Activated T-helper 1 cell treated with anti-CD3 and anti-CD28 coated beads, Interleukin-12 subunit alpha, Interleukin-12 subunit beta, Interleukin-2, Interleukin-4 antibody, amounts not matched to agents 30 ng/mL and 10 ng/mL and 1 ng/mL, durations not matched to agents 14 hours and 24 hours and 36 hours (primary cell): ENCODE measurements at places on chromosomes 1 and 21. TPM values are rescaled to one million over a fixed set of nuclear protein-coding genes. Genes with fewer than 3 reads are reported as not detected.

DNA sequence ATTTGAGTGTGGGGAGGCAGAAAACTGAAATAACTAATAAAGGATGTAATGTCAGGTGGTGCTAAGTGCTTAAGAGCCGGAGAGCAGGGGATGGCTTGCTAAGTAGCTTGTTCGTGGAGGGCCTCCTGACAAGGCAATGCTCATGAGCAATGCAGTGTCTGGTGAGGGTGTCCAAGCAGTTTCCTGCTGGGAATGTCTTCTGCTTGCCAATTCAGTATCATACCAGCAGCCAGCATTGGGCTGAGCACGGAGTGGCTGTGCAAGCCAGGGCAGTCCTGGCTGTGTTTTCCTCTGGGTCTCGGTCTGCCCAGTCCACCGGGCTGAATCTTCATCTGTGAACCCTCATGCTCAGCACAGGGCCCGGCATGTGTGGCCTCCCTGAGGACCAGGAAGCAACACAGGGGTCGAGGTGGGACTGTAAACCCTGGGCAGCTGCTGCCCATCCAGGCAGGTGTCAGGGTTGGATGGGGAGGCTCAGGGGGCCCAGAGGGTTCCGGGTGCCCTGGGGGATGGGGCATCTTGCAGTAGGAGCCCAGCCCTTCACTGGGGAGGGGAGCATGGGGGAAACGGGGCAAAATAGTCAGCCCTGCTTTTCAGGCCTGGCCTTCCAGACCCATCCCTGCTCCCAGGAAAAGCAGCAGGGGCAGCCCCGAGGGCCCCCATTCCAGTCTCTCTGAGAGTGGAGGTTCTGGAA lies 27.5 kb downstream of the EDN2 start:
- no peak for DNase-seq

DNA sequence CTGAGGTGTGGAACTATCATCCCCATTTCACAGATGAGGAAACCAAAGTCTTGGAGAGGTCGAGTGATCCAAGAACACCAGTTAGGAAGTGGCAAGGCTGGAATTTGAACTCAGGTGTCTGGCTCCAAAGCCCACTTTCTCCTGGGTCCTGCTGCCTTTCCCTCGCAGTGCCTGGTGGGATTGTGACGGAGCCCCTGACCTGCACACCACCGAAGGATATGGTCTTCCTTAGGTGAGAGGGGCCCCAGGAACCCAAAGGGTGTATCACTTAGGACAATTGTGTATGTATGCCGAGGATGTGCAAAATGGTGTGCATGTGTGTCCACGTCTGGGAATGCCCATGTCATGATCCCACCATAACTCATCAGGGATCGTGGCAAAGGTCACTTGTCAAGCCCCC lies 392.7 kb downstream of the MATN1 start:
- no peak for DNase-seq

DNA sequence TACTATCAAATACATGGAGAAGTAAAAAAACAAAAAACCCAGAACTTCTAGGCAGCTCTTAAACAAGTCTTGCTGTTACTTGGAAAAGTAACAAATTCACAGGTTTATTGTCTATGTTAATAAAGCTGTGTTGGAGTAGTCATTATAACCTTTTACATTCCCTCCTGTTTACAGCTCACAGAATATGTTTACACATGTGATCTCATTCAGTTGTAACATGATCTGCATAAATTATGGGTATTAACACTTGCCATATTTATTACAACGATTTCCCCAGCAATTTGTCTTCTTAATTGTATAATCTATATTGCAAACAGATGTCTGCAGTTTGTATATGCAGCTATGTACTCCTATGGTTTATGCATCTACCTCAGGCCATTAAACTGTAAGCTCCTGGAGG lies 28.6 kb downstream of the ERG start:
- DNase-seq: no peak

- no peak for DNase-seq
Measured at GRCh38 chr1:224199679-224200078, 16.6 kb downstream of the DEGS1 start.

Gene GPR25
- not detected in 2 replicates for total RNA-seq
